ENCODE measurements at places on chromosomes 4 and X. TPM values are rescaled to one million over a fixed set of nuclear protein-coding genes. Genes with fewer than 3 reads are reported as not detected.

TKTL1 gene
- not detected for total RNA-seq

SPANXA2 gene
- not detected for total RNA-seq

DNA sequence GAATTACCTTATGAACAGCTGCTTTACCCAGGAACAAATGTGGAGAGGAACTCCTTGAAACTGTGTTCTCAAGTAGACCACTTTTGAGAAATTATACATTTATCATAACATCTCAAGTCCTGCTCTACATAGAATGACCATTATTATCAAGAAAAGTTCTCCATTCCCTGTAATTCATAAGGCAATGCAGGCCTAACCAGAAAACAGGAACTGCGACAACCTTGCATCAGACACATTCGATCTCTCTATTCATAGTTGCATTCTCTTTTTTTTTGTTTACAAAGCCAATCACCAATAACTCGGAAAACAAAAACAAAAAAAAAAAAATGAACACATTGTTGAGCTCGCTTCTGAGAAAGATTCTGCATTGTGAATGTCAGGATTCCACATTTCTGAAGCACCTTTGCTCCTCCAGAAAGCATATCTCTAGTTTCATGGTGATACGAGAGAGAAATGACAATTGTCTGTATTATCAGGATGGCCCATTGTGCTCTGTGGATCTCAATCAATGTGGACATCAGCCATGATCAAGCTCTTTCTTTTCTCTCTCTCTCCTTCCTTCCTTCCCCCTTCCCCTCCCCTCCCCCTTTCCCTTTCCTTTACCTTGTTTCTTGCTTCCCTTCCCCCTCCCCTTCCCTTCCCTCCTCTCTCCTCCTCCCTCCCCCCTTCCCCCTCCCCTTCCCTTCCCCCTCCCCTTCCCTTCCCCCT lies 32.4 kb upstream of the CD99 start:
- no peak for DNase-seq

DNA sequence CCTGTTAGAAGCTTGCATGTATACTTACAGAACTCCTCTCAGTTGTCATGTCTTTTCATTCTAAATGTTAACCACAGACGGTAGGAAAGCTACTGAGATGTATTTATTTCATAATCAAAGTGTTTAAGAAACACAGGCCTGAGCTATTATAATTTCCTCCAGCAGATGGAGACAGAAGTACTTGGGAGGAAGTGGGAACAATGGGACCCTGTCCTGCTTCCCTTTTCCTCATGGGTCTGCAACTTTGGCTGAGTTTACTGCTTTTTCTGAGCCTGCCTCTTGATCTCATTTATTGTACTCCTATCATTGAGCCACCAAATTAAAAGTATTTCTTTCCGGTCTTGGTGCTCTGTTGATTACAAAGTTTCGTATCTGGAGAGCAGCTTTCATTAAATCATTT lies 67.7 kb upstream of the SPANXN2 start:
- no peak for DNase-seq

DNA sequence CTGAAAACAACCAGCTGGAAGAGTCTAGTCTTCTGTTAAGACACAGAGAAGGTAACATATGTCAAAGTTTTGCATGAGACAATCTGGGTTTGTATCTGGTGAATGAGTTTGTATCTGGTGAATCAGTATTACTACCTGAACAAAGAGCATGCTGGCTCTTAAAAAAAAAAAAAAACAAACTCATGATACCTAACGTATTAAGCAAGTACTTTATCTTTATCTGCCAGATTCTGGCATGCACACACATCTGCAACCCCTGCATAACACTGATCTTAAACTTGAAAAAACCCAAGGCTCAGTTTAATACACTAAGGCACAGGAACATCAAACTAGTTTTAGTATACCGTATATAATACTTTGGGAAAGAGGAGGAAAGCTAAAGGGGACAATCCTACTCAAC lies 5.8 kb downstream of the YTHDC1 start:
- DNase-seq = no peak

GRCh38 chr4:184167576-184167975 lies 50.1 kb downstream of the ENPP6 start:
- DNase-seq = no peak
